Activated CD4-positive, alpha-beta T cell treated with anti-CD3 and anti-CD28 coated beads for 36 hours (primary cell): ENCODE measurements at places on chromosomes 6 and 20. TPM values are rescaled to one million over a fixed set of nuclear protein-coding genes. Genes with fewer than 3 reads are reported as not detected.

DNA sequence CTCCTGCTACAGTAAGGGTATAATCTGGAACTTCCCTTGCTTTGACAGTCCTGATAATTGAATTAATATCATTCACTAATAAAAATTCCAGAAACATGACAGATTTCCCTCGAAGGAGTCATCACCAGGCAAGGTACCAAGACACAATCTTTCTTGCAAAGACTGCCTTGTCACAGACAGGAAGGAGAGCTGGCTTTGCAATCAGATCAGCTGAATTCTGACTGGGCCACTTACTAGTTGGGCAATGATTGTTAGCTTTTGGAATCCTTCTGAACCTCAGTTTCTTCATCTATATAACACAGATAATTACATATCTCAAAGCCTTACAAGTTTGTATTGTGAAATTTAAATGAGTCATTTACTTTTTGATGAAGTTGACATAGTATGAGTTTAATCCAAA is 344.2 kb downstream of the RFPL4B start:
- no peaks in the 10 kb centered on the region for H3K36me3 ChIP-seq
- H3K27ac ChIP-seq, result no peak overlapping the region
- no peak overlapping the region for H3K4me3 ChIP-seq
- peaks cover 4% of the 10 kb centered on the region for H3K4me1 ChIP-seq
- no peak for DNase-seq
- H3K27me3 ChIP-seq, result peaks cover 3% of the 10 kb centered on the region

DNA sequence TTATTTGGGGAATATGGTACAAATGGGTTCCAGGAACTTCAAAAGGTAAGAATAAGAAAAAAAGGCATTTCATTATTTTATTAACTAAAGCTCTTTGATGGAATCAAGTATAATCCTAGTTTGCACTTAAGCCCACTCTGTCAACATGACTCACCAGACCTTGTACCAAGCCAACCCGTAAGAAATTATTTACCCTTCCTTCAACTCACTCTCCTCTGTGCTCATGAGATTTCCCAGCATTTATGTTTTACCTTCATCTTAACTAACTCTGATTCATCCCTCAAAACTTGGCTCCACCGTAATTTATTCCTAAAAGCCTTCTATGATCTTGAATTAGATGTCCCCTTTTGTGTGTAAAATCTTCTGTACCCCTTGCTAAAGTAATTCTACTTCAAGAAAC is 308.7 kb downstream of the PKHD1 start:
- no peak overlapping the region for H3K27ac ChIP-seq
- no peak for DNase-seq
- no peaks in the 10 kb centered on the region for H3K36me3 ChIP-seq
- no peaks in the 10 kb centered on the region for H3K27me3 ChIP-seq
- no peaks in the 10 kb centered on the region for H3K4me1 ChIP-seq

GRCh38 chr20:23918101-23918862 is 38.7 kb upstream of the CST5 start:
- no peaks in the 10 kb centered on the region for H3K36me3 ChIP-seq
- no peak for DNase-seq
- H3K4me3 ChIP-seq, result no peak overlapping the region
- H3K27ac ChIP-seq, result no peak overlapping the region

DNA sequence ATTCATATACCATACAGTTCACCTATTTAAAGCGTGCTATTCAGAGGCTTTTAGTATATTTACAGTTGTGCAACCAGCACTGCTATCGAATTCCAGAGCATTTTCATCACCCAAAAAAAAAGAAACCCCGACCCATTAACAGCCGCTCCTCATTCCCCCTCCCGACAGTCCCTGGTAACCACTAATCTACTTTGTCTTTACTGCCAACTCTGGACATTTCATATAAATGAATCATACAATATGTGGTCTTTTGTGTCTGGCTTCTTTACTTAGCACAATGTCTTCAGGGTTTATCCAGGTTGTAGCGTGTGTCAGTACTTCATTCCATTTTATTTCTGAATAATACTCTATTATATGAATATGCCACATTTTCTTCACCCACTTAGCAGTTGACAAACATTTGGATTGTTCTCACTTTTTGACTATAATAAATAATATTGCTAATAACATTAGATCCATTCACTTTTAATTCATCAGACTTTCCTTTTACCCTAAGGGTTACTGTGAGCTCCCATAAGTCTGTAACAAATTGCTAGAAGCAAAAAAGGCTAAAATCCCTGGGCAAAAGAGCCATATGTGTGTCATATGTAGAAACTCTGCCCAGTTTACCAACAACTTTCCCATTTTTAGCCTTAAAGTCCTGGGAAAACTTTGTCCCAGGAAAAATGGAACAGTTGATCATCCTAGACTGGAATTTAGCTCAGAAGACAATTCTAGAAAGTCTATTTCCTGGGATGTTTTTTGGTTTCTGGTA is 23.2 kb upstream of the ROS1 start:
- no peak for DNase-seq
- no peak overlapping the region for H3K27ac ChIP-seq
- H3K27me3 ChIP-seq, result peaks cover 15% of the 10 kb centered on the region

The ZC3H12D gene
- 89.9 TPM for total RNA-seq

GRCh38 chr6:138017166-138017757 is 90.0 kb downstream of the PERP start:
- DNase-seq, result no peak
- H3K36me3 ChIP-seq, result no peaks in the 10 kb centered on the region
- no peak overlapping the region for H3K27ac ChIP-seq
- H3K27me3 ChIP-seq, result peaks cover 6% of the 10 kb centered on the region
